ENCODE measurements at places on chromosomes 5 and 9.

DNA sequence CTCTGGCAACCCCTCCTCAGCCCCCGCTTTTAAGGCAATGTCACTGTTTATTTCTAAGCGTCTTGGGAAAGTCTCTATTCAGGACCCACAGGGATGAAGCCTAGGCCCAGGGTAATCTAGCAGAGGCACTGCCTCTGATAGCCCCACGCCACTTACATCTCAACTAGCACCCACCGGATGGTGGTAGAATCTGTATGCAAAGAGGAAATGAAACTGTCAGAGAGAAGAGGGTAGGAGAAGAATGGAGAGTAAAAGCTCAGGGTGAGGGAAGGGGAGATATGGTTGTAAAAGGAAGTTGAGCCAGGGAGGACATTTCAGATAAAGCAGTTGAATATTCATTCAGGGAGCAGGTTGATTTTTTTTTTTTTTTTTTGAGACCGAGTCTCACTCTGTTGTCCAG lies 3.0 kb downstream of the FRRS1L start:
- no peak for DNase-seq

DNA sequence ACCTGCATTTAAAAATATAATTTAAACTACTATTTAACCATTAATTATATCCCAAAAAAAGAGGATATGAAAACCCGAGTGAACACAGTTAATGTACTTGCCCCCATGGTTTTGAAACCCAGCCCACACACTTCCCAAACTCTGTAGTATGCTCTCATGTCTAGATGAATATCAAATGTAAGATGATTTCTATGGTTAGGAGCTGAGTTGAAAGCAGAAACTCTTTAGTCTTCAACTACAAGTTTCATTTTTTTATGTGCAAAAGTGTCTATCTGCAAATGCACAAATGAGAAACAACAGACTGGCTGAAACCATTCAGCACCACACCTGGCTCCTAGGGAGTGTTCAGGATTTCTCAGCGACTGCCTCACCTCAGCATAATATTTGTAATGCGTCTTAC lies 183.3 kb downstream of the SEMA5A start:
- DNase-seq: no peak

DNA sequence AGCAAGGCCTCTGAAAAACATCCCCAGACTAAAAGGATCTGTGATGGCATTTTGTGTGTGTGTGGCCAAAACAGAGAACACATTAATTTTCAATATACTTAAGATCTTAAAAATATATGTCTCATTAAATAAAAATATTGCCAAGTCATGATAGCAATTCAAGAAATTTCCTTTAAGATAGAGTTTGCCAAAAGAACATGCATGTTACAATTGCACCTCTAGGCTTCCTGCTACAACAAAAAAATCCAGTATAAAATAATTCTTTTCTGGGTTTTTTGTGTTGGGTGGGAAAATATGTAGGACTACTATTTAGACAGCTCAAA lies 5.2 kb downstream of the ANXA1 start:
- DNase-seq: no peak

DNA sequence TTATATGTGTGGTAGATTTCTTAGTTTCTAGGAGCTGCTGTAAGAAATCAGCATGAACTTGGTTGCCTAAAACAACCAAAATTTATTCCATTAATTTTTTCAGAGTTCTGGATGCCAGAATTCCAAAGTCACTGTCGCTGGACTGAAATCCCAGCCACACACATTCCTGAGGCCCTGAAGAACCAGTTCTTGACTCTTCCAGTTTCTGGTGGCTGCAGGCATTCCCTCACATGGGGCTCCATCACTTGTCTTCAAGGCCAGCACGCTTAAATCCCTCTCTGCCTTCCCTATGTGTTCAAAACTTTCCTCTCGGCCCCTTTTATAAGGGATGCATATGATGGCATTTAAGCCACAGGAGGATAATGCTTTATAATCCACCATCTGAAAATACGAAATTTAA lies 1237.5 kb upstream of the CDH9 start:
- no peak for DNase-seq

GRCh38 chr5:138528744-138529469 lies 14.1 kb downstream of the ETF1 start:
- no peak for DNase-seq

- DNase-seq: no peak
Measured at GRCh38 chr5:143871672-143872071, 59.7 kb downstream of the HMHB1 start.

DNA sequence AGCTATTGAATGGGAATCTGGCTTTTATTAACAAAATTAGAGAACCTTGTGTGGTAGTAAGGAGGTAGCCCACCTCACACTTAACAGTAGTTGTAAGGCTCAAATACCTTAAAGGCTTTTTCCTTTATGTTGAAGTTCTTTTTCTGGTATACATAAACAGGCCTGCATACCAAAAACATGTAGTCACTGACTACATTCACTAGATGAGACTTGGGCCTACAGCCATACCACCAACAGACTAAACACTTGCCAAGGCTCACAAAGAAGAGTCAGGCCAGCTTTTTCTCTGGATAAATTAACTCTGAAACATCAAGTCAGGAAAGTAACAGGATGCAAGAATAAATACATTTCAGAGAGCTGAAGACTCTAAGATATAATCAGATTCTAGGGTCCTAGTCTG lies 78.6 kb upstream of the MPDZ start:
- DNase-seq: no peak

DNA sequence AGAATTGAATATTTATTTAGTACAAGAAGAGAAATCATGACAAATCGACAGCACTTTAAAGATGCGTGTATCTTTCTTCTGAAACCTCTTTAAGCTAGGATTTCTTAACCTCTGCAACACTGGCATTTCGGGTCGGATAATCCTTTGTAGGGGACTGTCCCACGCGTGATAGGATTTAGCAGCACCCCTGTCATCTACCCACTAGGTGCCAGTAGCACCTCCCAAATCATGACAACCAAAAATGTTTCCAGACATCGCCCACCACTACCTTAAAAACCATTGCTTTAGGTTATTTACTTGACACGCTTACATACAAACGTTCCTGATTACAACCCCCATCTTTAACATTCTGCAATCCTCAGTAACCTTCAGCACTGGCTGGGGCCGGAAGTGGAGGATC lies 223.1 kb downstream of the TRIM32 start:
- DNase-seq: no peak

All from HL-60 (cell line).